ENCODE measurements at places on chromosomes 16 and 17. TPM values are rescaled to one million over a fixed set of nuclear protein-coding genes. Genes with fewer than 3 reads are reported as not detected.

ZDHHC1 gene
- total RNA-seq = not detected

NTN1 gene
- total RNA-seq = 0.08 TPM

CDRT15L2 gene
- total RNA-seq = not detected

DNA sequence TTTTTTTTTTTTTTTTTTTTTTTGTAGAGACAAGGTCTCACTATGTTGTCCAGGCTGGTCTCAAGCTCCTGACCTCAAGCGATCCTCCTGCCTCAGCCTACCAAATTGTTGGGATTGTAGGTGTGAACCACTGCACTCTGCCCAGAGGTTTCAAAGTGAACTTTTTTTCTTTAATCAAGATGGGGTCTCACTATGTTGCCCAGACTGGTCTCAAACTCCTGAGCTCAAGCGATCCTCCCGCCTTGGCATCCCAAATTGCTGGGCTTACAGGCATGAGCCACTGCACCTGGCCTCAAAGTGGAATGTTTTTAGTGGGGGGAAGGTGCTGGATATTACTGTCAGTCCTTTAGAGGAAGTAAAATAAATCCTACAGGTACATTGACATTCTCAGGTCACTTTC lies 12.0 kb upstream of the CEP20 start:
- DNase-seq = no peak

GRCh38 chr17:39487946-39488345 lies 26.7 kb downstream of the CDK12 start:
- no peak for DNase-seq

GRCh38 chr16:87552772-87553573 lies 49.3 kb upstream of the JPH3 start:
- no peak for DNase-seq

DNA sequence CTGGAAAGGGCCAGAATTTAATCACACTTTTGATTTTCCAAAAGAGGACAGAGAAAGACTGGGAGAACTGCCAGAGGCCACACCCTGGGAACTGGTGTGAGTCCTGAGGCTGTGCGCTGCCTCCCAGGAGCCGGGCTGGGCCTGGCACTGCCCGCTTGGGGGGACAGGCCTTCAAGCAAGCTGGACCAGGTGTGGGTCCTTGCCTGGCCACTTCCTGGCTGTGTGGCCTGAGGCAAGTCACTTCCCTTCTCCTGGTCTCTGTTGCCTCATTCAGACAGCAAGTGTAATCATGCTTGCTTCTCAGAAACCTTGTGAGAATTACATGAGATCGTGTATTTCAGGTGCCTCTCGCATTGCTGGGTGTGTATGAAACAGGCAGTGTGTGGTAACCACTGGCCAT lies 143.0 kb downstream of the SNX29 start:
- DNase-seq = no peak

DNA sequence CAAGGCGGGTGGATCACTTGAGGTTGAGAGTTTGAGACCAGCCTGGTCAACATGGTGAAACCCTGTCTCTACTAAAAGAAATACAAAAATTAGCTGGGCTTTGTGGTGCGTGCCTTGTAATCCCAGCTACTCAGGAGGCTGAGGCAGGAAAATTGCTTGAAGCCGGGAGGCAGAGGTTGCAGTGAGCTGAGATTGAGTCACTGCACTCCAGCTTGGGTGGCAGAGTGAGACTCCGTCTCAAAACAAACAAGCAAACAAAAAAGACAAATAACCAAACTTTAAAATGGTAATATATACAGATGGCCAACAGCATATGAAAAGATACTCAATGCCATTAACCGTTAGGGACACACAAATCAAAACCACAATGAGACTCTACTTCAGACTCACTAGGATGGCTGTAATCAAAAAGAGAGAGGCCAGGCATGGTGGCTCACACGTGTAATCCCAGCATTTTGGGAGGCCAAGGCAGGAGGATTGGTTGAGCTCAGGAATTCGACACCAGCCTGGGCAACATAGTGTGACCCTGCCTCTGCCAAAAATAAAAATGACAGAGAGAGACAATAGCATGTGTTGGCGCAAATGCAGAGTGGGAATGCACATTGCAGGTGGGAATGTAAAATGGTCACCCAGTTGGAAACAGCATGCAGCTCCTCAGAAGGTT lies 21.3 kb downstream of the SULT1A2 start:
- no peak for DNase-seq
